AG09319 (cell line): ENCODE measurements at places on chromosomes 4 and X.

- DNase-seq, result no peak
Measured at GRCh38 chrX:112571388-112571787, 108.3 kb downstream of the LHFPL1 start.

DNA sequence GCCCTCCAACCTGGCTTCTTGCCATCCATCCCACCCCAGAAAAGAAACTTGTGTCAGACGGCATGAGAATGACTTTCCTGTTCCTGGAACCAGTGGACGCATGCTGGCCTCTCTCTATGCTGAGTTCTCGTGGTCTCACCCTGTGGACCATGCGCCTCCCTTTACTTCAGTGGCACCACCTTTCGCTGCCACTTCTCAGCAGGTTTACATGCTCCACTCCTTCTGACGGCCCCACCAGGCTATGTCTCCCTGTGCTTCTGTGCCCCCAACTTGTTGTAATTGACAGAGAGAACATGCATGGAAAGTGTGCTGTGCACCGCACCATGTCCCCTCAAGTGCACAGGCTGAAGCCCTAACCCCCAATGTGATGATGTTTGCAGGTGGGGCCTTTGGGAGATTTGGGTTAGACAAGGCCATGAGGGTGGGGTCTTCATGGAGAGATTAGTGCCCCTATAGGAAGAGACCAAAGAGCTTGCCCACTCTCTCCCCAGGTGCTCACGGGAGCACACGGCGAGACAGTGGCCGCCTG, 3.1 kb upstream of the PPP2R2C start:
- DNase-seq, result no peak

- no peak for DNase-seq
Measured at GRCh38 chr4:24315056-24315455, 269.3 kb downstream of the DHX15 start.

DNA sequence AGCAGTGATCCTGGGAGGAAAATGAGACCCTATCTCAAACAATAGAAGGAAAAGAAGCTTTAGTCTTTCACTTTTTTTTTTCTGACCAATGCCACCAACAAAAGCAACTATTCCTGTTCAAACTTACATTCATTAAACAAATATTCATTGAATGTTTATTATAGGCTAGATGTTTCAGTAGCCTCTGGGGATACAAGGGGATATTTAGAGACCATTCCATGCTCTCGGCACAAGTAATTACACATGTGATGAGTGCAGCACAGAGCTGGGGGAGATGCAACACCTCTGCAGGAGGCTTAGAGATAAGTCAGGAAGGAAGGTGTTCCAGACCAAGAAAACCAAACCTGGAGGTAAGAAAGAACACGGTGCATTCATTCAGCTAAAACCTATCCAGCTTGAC, 68.3 kb downstream of the PALLD start:
- DNase-seq, result no peak
